Activated naive CD4-positive, alpha-beta T cell treated with anti-CD3 and anti-CD28 coated beads for 36 hours (primary cell): ENCODE measurements at places on chromosomes 2 and 18.

GRCh38 chr2:134169788-134170187 is 84.1 kb upstream of the MGAT5 start:
- peak; percentile 45 for DNase-seq

DNA sequence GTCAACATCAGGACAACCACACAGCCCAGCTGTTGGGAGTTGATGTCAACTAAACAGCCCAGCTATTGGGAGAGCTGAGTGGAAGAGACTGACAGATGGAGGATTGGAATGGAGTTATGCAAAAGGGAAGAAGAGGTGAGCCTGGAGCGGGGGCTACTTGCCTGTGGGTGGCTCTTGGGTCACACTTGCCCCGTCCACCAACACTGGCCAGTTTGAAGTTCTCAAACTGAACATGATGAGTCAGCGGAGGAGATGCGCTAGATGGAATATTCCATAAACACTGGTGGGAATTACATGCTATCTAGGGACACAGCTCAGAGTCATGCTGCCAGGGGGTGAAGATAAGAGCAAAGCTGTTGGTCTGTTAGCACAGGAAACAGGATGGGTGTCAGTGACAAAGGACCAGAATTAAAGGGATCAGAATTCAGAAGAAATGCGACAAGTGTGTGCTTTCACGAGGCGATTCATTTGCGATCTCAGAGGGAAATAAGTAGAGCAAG is 33.2 kb upstream of the AGAP1 start:
- no peak for DNase-seq

GRCh38 chr2:1884933-1885580 is 140.7 kb upstream of the PXDN start:
- no peak for DNase-seq

DNA sequence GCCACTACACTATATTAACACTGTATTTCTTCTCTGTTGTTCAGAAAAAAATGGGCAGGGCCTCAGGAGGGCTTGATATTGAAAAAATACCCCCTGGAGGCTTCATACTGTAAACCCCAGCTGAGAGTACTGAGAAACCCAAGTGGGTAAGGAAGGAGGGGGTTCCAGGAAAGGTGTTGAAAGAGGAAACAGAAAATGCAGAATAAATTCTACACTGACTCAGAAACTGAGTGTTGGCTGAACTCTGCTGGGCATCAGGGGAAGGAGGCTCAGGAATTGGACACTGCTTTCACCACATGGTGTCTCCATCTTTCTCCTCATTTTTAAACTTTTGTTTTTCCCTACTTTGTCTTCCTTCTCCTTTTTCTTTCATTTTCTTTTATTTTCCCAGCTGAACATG is 253.7 kb downstream of the DYM start:
- DNase-seq, result no peak

DNA sequence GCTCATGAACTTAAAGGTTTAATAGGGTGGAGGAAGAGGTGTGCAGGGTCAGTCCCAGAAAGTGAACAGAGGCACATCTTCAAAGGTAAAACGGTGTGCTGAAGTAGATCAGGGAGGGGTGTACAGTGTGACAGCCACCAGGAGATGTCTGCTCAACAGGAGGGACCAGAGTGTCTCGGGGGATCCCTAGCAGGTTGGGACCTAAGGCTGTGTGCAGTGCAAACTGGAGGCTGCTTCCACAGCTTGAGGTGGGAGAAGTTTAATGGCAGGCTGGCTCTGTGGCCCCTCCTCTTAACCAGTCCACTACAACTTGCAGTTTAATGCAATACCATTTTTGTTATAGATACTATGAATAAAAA is 33.2 kb downstream of the PLA2R1 start:
- no peak for DNase-seq

- DNase-seq, result no peak
These were observed 76.6 kb upstream of the ZFP36L2 start for GRCh38 chr2:43302961-43303494.

- no peak for DNase-seq
These were observed 10.9 kb upstream of the KCNK3 start for GRCh38 chr2:26681656-26682055.

DNA sequence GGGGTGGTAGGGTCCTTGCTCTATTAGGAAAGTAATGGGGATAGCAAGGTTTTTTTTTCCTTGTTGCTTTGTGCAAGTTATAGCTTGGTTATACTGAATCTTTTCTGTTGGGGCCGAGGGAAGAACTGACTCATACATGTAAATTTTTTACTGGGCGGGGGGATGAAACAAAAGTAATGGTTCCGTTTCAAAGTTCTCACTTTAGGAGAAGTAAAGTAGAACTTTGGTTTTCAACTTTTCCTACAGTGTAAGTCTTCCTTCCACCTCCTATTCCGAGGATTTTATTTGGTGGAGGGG is 1.1 kb downstream of the AFTPH start:
- peak; percentile 72 for DNase-seq

DNA sequence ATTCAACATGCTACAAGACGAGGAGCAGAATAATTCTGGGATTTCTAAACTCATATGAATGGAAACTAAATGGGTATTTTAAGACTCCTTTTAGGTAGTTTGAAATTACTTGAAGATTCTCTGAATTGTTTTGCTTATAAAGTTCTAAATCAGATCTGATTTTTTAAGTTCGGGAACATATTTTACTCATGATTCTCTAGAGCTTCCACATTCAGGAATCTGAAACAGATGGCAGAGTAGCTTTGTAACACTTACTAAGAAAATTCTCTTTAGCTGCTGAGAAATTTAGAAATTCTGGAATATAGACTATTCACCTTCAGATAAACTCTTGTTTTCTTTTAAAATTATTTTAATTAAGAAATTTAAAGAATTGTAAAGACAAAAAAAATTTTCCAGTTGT is 13.7 kb downstream of the RBBP8 start:
- DNase-seq, result no peak

GRCh38 chr18:69980509-69980908 is 32.8 kb upstream of the CD226 start:
- no peak for DNase-seq

- no peak for DNase-seq
These were observed 184.8 kb downstream of the LNPK start for GRCh38 chr2:175817221-175817620.

DNA sequence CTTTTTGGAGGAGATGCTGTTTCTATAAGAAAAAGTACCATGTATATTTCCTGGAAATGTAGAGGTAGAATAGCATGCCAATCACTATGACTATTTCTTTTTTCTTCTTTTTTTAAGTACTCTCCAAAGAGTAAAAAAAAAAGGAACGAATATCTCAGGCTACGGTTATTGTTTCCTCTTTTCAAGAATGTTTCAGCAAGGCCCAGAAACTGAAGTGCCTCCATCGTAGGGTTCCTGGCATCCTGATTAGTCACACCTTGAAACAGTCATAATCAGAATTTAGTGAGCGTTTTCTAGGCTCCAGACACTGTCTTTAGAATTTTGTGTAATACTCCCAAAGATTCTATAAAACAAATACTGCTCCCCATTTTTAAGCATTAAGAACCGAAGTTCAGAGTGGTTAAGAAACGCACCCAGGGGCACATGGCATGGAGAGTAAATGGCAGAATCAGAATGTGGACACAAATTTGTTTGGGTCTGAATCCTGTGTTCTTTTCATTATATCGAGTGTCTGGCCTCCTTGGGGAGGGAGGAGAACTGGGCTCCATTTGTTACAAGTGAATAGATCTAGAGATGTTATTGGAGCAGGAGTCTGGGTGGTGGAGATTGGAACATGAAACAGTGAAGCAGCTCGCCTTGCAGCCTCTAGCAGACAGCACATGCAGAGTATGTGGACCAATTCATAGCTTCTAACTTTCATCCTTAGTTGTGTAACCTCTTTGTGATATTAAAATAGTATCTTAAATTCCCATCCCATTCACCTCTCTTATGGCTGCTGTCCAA is 26.7 kb downstream of the ZEB2 start:
- peak; percentile 26 for DNase-seq

DNA sequence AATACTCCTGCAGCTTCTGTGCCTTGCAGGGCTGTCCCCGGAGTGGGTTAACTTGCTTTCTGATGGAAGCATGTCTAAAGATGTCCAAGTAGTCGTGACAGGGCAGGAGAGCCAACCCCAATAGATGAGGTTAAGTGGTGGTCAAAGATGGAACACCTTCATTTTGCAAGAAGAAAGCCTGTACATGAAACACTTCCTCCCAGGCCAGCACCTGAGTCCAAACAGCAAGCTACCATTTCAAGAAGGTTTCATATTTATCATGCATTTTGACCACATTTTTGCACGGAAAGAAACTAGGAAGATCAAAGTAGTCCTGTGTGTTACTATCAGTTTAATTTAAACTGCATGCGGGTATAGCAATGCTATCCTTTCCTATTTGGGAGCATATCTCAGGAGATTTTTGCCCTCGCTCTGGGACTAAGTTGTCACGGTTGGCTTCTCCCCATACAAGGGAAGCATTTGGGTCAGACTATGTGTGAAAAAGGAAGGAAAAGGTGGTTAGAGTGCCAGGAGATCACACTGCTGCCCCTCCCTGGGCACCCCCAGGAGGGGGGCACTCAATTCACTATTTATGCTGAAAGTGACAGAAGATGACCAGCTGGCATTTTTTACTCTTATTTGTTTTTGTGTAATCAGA is 187.6 kb downstream of the ZNF521 start:
- DNase-seq, result no peak

DNA sequence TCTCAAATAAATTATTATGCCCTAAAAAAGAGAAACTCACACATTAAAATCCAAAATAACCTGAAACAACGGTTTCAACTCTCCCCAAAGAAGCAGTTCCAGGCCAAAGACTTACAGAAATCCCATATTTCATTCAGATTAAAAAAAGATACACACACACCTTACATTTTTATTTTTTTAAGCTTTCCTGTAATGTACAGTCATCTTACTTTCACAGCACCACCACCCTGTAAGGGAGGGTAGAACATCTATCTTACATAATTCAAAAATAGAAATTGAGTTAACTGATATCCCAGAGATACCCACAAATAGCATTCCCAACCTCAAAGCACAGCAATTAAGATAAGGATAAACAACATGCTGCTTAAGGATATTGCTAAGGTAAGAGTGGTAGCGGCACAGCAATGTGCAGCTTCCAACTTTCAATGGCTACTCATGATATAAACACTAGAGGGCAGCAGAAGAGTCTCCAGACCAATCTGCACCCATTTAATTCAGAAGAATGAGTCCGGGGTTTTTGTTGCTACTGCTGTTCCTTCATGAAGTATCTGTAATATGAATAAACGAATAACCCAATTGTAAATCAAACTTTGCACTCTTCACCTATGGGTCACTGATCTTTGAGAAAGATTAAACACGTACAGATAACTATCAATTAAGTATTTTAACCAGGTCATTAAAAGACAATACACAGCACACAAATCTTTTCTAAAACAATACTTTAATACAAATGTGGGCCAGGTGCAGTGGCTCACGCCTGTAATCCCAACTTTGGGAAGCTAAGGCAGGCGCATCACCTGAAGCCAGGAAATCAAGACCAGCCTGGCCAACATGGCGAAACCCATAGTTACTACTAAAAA is 11.3 kb downstream of the GFPT1 start:
- DNase-seq, result no peak

DNA sequence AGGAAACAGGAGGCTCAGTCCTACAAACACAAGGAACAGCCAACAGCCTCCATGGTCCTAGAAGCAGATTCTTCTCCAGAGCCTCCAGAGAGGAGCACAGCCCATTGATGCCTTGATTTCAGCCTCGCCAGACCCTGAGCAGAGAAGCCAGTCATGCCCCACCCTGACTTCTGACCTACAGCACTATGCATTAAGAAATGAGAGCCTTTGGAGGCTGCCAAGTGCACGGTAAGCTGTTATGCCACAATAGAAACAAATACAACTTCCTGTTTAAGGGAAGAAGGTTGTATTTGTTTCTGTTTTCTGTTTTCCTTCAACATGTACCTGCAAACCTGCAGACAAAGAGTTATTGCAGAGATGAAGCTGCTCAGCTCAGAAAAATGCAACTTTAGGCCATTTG is 181.3 kb upstream of the AGAP1 start:
- DNase-seq, result no peak

- no peak for DNase-seq
These were observed at the start of gene CPO for GRCh38 chr2:206939340-206939739. Gene CPO, plus strand, starts transcription at chr2:206939518. Its CDS starts 82 bp downstream, at chr2:206939600.

- DNase-seq, result peak; percentile 70
These were observed 6.1 kb upstream of the SERPINB8 start for GRCh38 chr18:63963615-63964256.

- no peak for DNase-seq
These were observed 573.4 kb downstream of the TSN start for GRCh38 chr2:122328816-122329215.

GRCh38 chr18:23177433-23178072 is 42.3 kb downstream of the CABLES1 start:
- DNase-seq, result no peak

DNA sequence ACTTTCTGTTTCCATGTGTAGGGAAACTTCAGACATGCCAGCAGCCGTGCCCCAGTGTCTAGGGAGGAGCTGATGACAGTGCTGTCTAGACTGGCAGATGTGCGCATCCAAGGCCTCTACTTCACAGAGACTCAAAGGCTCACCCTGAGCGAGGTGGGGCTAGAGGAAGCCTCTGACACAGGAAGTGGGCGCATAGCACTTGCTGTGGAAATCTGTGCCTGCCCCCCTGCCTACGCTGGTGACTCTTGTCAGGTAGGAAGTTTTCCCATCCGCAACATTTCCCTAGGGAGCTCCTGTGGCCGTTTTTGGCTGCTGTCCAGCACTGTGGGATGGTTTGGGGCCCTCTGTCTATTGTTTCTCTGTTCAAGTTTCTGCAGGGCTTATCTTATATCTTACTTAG is 143.1 kb upstream of the TTC39C start:
- peak; percentile 66 for DNase-seq

GRCh38 chr18:35713545-35713944 is 132.0 kb downstream of the GALNT1 start:
- no peak for DNase-seq

- DNase-seq, result no peak
These were observed 183.3 kb upstream of the FBXO11 start for GRCh38 chr2:48089644-48090043.

DNA sequence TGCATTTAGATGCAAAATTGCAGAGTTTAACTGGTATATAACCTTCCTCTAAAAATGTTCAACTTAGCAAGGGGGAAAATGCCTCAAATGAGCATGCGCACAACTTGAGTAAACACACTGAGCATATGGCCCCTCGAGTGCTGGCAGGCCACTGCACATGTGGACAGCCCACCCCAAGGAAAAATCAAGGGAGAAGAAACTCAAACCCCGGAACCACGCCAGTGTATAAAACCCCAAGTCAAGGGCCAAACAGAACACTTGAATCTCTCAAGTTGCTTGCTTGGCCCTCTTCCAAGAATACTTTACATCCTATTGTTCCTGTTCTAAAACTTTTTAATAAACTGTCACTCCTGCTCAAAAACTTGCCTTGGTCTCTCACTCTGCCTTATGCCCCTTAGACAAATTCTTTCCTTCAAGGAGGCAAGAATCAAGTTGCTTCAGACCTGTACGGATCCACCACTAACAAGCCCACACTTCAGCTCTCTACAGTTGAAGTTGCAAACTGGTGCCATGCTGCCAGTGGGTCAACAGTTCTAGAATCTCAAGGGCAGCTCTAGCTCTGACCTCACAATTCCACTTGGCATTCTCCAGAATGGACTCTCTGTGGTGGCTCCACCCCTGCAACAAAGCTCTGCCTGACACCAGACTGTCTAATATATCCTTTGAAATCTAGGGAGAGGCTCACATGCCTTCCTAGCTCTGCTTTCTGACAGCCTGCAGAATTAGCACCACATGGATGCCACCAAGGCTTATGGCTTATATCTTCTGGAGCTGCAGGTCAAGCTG is 38.9 kb downstream of the HIBCH start:
- DNase-seq, result no peak

GRCh38 chr2:229920011-229920641 is 1.7 kb downstream of the TRIP12 start:
- peak; percentile 48 for DNase-seq
